NCI-H1436 (cell line): ENCODE measurements at places on chromosomes 7 and 10.

GRCh38 chr10:30812018-30812851 is 182.7 kb upstream of the LYZL2 start:
- no peak for DNase-seq

DNA sequence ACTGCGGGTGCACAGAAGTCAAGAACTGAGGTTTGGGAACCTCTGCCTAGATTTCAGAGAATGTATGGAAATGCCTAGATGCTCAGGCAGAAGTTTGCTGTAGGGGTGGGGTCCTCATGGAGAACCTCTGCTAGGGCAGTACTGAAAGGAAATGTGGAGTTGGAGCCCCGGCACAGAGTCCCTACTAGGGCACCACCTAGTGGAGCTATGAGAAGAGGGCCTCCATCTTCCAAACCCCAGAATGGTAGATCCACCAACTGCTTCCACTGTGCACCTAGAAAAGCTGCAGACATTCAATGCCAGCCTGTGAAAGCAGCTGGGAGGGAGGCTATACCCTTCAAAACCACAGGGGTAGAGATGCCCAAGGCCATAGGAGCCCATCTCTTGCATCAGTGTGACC is 1336.0 kb upstream of the CELF2 start:
- no peak for DNase-seq

DNA sequence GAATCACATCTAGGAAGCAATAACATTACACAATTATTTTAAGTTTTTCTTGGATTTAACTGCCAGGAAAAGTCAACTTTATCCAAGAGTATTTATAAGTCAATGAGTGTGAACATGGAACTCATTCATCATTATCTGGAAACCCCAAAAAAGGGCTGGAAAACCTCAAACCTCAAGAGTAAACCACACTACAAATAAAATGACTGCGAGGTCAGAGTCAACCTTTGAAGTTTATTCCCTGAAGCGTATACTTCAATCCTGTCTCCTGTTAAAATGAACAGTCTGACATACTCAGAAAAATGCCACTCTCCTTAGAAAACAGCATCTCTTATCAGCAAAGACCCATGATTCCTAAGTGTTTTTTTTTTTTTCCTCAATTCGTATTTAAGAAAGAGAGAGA is 86.5 kb downstream of the RELN start:
- DNase-seq, result no peak

DNA sequence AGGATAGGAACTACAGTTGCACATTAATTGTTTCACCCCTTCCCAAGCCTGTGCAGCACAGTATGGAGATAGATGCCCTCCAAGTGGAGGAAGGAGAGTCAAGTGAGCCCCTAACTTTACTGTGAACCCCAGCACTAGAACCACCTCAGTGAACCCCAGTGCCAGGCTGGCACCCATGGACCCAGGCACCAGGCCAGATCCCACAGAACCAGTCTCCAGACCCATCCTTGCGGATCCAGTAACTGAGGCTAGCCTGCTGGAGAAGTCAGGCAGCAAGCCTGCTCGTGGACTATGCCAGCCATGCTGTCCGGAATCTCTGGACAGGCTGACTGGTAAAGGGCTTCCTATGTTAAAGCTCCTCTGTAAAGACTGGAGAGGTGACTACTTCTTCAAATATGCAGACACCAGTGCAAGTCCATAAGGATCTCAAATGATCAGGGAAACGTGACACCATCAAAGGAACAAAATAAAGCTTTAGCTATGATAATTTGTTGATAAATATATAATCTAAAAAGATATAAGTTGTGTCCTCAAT is 27.7 kb downstream of the SHOC2 start:
- DNase-seq, result no peak

GRCh38 chr7:144388950-144389349 is 14.5 kb downstream of the NOBOX start:
- DNase-seq, result no peak

DNA sequence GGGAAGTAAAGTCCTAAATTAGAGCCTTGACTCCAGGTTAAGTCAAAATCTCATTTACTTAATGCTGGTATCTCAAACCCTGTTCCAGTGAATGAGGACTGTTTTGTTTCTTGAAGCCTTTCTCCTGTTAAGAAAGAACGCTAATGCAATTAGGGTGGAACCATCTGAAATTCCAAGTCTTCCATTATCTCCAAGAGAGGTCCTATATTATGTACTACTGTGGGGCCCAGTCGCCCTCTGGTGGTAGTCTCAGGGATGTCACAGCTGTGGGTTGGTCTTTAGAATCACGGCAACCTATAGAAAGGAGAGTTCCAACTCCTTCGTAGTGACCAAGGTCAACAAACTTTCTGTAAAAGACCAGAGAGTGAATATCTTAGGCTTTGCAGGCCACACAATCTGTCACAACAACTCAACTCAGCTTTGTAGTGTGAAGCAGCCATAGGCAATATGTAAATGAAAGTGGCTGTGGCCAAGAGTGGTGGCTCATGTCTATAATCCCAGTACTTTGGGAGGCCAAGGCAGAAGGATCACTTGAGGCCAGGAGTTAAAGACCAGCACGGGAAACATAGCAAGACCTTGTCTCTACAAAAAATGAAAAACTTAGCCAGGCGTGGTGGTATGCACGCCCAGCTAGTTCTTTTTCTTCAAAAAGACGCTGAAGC is 9.3 kb downstream of the RPP38 start:
- DNase-seq, result peak; percentile 57

DNA sequence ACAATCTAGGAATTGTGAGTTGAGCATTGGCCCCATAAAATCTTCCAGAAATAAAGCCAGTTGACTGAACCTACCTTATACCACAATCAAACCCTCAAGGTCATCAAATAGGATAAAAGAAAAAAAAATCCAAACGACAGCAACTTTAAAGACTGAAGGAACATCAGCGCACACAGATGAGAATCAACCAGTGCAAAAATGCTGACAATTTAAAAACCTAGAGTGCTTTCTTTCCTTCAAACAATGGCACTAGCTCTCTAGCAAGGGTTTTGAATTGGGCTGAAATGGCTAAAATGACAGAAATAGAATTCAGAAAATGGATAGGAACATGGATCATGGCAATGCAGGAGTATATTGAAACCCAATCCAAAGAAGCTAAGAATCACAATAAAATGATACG is 16.1 kb upstream of the POT1 start:
- DNase-seq, result no peak
